Omental fat pad (tissue), 4 donors: ENCODE measurements at places on chromosomes 1 and 21. TPM values are rescaled to one million over a fixed set of nuclear protein-coding genes. Genes with fewer than 3 reads are reported as not detected.

FCRL6 gene
- 1.0 TPM for total RNA-seq

FCRL5 gene
- 0.32 TPM for total RNA-seq

DNA sequence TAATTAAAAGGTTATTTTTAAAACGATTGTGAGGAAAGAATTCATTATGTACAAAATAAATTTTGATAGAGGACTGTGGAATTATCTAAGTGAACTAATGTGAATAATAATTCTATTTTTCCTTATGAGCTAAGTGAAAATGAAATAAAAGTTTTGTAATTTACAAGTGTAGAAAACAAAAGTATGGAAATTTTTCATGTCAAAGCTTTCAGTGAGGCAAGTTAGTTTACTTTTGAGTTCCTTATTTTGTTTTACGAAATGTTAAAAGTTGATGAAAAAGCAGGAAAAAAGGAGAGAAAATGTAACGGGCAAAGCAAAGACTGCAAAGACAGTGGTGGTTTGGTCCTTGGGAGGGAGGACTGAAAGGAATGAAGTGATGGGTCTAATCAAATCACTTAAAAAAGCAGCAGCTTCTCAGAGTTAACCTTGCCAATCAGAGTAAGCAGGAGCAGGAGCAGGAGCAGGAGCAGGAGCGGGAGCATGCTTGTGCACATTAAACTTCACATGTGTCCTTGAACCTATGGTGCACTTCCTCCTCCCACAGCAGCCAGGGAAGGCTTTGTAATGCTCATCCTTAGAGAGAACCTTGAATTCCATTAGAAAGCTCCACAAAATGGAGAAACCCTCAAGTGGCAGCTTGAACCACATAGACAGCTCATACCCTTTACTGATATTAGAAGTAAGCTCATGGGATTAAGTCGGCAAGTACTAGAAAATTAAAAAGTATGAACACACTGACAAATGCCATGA, 133.4 kb downstream of the LHX4 start:
- no peak for DNase-seq

ARID4B gene
- 29.0 TPM for total RNA-seq

DNA sequence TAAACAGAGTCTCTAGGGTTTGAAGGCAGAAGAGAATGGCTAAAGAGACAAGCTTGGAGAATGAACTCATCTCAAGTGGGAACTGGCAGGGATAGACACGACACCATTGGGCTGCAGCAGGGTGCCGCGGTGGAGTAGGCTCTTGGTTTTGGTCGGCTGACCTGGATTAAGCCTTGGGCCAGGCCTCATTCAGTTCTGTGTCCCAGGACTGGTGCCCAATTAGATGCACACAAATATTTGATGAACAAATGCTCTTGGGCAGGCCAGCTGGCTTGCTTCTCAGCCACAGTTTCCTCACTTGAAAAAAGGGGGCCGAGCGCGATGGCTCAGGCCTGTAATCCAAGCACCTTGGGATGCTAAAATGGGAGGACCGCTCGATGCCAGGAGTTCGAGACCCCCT, 53.4 kb upstream of the CITED4 start:
- no peak for DNase-seq

PRKCZ gene
- total RNA-seq, result 2.5 TPM
